Left lung (tissue), 14 donors: ENCODE measurements at places on chromosomes 1 and 21.

GRCh38 chr1:201145132-201145531 lies 9.1 kb downstream of the TMEM9 start:
- H3K4me1 ChIP-seq, result no peaks in the 10 kb centered on the region
- no peak for DNase-seq
- H3K4me3 ChIP-seq, result no peak overlapping the region
- H3K27me3 ChIP-seq, result no peaks in the 10 kb centered on the region
- peaks cover 84% of the 10 kb centered on the region for H3K36me3 ChIP-seq
- H3K27ac ChIP-seq, result no peak overlapping the region

DNA sequence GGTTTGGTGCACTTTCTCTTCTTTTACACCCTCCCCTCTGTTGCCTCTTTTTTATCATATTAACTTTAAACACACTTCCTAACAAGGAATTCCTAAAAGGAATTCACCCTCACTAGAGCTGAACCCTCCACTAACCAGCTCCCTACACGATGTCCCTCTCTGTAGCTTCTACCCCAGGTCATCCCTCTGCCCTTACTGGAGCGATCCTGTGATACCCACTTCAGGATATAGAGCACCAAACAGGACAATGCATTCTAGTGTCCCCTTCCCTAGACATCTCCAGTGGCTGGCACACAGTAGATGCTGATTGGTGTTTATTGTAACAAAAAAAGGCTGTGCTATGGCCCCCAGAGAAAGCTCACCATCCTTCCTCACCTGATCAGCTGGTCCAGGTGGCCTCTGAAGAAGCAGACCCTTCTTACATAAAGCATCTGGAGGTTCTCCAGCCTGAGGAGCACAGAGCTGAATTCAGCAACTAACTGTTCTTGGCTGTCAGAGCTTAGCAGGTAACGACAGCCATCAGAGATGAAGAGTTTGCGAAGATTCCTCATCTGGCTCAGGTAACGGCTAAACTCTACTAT lies 1.4 kb downstream of the PRAMEF18 start:
- H3K27ac ChIP-seq, result no peak overlapping the region
- H3K4me3 ChIP-seq, result no peak overlapping the region
- H3K4me1 ChIP-seq, result no peaks in the 10 kb centered on the region
- H3K27me3 ChIP-seq, result no peaks in the 10 kb centered on the region

DNA sequence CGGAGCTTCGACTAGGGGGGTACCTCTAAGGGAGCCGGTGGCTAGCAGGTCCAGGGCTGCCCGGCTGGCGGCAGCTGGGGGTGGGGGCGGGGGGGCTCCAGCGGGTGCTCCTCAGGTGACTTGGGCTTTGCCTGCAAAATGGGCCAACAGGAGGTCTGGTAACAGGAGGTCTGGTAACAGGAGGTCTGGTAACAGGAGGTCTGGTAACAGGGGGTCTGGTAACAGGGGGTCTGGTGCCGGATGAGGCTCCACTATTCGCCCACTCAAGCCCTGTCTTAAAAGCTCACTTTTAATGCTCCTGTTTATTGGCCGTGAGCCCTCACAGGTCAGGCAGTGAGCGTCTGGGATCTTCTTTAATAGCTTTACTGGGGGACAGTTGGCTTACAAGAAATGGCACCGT lies 40.4 kb upstream of the ACTRT2 start:
- H3K4me1 ChIP-seq, result no peaks in the 10 kb centered on the region
- DNase-seq, result no peak
- H3K27me3 ChIP-seq, result peaks cover 48% of the 10 kb centered on the region
- H3K36me3 ChIP-seq, result no peaks in the 10 kb centered on the region

- H3K36me3 ChIP-seq, result no peaks in the 10 kb centered on the region
- DNase-seq, result no peak
- no peak overlapping the region for H3K27ac ChIP-seq
- H3K27me3 ChIP-seq, result no peaks in the 10 kb centered on the region
Observed at GRCh38 chr1:78647238-78647637, 2.4 kb upstream of the IFI44 start.

- H3K4me1 ChIP-seq, result no peaks in the 10 kb centered on the region
- H3K36me3 ChIP-seq, result no peaks in the 10 kb centered on the region
- no peak for DNase-seq
- no peaks in the 10 kb centered on the region for H3K27me3 ChIP-seq
Observed at GRCh38 chr1:76262601-76263000, 188.1 kb downstream of the ST6GALNAC3 start.

GRCh38 chr1:155316922-155317321 lies 3.8 kb upstream of the RUSC1 start:
- peaks cover 2% of the 10 kb centered on the region for H3K4me1 ChIP-seq
- H3K27me3 ChIP-seq, result no peaks in the 10 kb centered on the region
- no peak for DNase-seq
- H3K36me3 ChIP-seq, result no peaks in the 10 kb centered on the region
- H3K27ac ChIP-seq, result no peak overlapping the region

- H3K27ac ChIP-seq, result no peak overlapping the region
- H3K4me3 ChIP-seq, result no peak overlapping the region
- H3K36me3 ChIP-seq, result no peaks in the 10 kb centered on the region
- DNase-seq, result no peak
- H3K27me3 ChIP-seq, result no peaks in the 10 kb centered on the region
Observed at GRCh38 chr1:87977145-87977544, 648.5 kb downstream of the LMO4 start.

DNA sequence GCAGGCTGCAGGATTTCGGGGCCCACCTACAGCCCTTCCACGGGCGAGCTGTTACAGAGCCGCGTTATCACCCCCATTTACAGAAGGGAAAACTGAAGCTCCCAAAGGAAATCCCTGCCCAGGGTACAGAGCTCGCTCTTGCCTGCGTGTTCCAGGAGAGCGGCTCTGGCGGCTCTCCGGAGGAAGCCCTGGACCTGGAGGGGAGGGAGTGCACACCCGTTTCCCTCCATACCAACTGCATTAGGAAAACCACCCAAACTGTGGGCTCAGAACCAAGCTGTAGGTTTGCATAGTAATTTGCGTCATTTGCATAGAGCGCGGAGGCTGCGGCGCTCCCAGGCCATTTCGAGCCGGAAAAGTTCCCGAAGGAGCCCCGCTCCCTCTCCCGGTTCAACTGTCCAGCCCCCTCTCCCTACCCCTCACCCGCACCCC lies 24.7 kb upstream of the ADGRB2 start:
- no peak for DNase-seq
- peaks cover 8% of the 10 kb centered on the region for H3K27me3 ChIP-seq
- H3K4me3 ChIP-seq, result peak overlapping the region; percentile 66
- peaks cover 18% of the 10 kb centered on the region for H3K4me1 ChIP-seq
- no peaks in the 10 kb centered on the region for H3K36me3 ChIP-seq

DNA sequence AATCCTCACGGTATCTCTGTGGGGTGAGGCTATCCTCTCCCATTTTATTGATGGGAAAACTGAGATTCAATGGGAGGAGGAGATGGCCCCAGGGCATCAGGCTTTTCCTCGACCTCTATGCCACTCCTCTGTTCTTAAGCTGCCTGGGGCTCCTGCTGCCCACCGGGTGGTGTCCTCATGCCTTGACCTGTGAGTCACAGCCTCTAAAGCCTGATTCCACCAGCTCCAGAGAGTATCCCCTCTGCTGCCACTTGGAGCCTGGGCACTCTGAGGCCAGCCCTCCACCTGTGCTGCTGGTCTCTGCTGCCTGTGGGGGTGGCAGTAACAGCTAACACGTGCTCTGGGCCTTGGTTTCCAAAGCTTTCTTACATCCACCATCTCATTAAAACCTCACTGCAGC lies 241.2 kb downstream of the TRABD2B start:
- H3K4me1 ChIP-seq, result peaks cover 9% of the 10 kb centered on the region
- no peak overlapping the region for H3K27ac ChIP-seq
- H3K27me3 ChIP-seq, result no peaks in the 10 kb centered on the region
- no peaks in the 10 kb centered on the region for H3K36me3 ChIP-seq

- no peaks in the 10 kb centered on the region for H3K36me3 ChIP-seq
- H3K27me3 ChIP-seq, result no peaks in the 10 kb centered on the region
- no peak for DNase-seq
- no peaks in the 10 kb centered on the region for H3K4me1 ChIP-seq
Observed at GRCh38 chr1:240407407-240407806, 204.5 kb downstream of the GREM2 start.
